ENCODE measurements at places on chromosomes 3 and 15.

GRCh38 chr15:41828807-41829141 lies 882 bp downstream of the JMJD7 start:
- DNase-seq = no peak

DNA sequence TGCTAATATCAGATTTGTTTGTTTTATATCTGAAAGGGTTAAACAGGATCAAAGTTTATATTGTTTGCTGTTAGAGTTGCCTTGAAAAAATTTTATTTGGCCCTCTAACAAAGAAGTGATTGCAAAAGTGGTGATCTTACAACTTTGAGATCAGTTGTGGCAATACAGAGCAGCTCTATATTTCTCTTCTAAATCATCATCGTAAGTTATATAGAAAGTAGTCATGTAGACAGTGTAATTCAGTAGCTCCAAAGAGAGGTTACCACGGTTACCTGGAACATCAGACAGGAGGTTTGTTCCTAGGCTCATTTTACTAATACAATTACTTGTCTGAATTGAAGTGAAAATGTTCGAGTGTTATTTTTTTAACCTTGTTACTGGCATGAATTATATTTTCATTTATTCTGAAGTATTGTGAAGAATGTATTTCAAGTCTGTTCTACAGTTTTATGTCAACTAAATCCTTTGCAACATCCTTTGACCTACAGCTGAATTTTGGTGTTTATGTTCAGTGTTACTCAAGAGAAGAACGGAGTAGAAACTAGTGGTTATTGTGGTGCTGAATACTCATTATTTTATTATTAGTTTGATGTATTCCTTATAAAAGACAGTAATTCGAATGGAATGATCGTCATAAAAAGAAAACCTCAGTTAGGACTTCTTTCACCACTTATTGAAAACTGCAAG lies 214.2 kb downstream of the NAALADL2 start:
- no peak for DNase-seq

DNA sequence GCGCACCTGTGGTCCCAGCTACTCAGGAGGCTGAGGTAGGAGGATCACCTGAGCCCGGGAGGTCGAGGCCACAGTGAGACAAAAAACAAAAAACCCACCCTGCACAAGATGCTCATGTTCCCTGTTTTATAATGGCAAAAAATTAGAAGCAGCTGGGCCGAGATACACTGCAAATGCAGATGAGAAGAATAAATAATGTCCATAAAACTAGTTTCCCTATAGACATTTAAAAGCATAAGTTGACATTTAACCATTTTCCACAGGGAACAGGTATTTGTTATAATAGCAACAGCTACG lies 537 bp upstream of the SCAP start:
- no peak for DNase-seq

GRCh38 chr3:126476166-126477060 lies 722 bp upstream of the ZXDC start:
- no peak for DNase-seq

GRCh38 chr3:144652573-144652972 lies 681.0 kb downstream of the DIPK2A start:
- DNase-seq = no peak

- DNase-seq = no peak
These were observed 20.6 kb downstream of the COL8A1 start for GRCh38 chr3:99659032-99659431.

DNA sequence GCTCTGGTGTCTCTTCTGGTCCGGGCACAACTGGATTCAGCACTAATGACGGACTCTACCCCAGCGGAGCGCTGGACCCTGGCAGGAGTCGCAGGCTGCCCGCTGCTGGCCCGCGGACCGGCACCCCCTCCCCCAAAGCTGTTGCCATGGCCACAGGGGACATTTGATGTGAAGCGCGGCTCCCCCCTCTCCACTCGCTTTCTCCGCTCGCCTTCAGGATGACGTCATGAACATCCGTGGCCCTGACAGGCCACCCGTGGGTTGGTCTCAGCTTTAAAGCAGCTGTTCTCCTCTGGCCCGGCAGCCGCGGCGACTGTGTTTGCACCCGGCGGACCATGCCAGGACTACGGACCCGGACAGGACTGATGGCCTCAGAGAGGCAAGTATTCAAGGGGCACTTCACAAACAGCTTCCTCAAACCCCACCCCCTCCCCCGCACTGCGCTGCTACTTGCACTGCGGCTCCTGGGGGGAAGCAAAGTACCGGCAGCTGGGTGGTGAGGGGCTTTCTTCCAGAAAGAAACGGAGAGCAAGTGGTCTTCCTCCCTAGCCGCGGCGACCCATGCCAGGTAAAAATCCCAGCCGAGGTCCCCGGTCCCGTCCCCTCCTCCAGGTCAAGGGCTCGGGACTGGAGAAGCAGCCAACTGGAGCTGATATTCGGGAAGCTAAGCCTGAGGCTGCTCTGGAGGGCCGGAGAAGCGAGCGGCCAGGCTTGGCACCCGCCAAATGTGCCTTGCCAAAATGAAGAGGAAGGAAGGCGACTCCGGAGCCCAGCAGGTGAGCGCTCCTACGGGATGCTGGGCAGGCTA lies 16.6 kb upstream of the AEN start:
- no peak for DNase-seq

- DNase-seq = no peak
These were observed 5.4 kb downstream of the TGFBR2 start for GRCh38 chr3:30611613-30612436.

GRCh38 chr3:73365756-73366397 lies 258.9 kb downstream of the PDZRN3 start:
- DNase-seq = no peak

GRCh38 chr3:65039754-65040210 lies 352.0 kb upstream of the ADAMTS9 start:
- DNase-seq = no peak
